ENCODE measurements at places on chromosomes 13 and 19. TPM values are rescaled to one million over a fixed set of nuclear protein-coding genes. Genes with fewer than 3 reads are reported as not detected.

GRCh38 chr19:49071860-49072547 lies 495 bp downstream of the KCNA7 start:
- DNase-seq = no peak
- no peak overlapping the region for H3K27ac ChIP-seq
- H3K4me3 ChIP-seq = no peak overlapping the region

- no peak for DNase-seq
- H3K4me1 ChIP-seq = peaks cover 9% of the 10 kb centered on the region
- H3K27ac ChIP-seq = no peak overlapping the region
- no peak overlapping the region for H3K4me3 ChIP-seq
- no peaks in the 10 kb centered on the region for H3K27me3 ChIP-seq
These were observed 38.0 kb downstream of the STK24 start for GRCh38 chr13:98538876-98539275.

DNA sequence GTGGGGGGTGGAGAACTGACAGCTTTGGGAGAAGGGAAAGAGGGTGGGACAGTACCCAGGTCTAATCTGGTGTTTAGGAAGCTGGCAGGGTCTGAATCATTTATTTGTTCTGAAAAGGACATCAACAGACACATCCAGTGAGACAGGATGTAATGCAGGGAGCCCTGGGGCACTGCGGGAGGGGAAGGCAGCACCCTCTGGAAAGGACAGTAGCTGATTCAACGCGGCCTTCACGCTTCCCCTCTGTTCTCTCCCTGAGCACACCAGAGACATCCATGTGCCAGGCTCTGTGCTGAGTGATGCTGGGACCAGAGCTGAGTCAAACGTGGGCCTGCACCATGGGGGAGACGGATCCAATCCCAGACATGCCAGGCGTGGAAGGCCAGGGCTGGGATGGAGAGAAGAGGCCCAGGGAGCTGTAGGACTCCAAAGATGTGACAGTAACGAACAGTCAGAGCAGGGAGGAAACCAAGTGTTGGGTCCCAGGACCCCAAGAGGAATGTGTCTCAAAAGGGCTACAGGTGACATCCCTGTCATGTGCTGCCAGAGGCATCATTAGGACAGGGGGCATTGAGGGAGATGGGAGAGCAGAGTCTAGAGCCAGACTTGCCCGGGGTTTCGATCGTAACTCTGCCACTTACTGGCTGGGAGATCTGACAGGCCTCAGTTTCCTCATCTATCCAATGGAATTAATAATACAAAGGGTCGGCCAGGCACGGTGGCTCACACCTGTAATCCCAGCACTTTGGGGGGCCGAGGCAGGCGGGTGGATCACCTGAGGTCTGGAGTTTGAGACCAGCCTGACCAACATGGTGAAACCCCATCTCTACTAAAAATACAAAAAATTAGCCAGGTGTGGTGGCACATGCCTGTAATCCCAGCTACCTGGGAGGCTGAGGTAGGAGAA lies 1.7 kb downstream of the ETFB start:
- no peak overlapping the region for H3K27ac ChIP-seq
- H3K36me3 ChIP-seq = no peaks in the 10 kb centered on the region
- no peaks in the 10 kb centered on the region for H3K27me3 ChIP-seq
- H3K4me1 ChIP-seq = peaks cover 22% of the 10 kb centered on the region
- DNase-seq = no peak

The FFAR3 gene
- total RNA-seq = not detected

The ZNF415 gene
- total RNA-seq = 7.1 TPM

DNA sequence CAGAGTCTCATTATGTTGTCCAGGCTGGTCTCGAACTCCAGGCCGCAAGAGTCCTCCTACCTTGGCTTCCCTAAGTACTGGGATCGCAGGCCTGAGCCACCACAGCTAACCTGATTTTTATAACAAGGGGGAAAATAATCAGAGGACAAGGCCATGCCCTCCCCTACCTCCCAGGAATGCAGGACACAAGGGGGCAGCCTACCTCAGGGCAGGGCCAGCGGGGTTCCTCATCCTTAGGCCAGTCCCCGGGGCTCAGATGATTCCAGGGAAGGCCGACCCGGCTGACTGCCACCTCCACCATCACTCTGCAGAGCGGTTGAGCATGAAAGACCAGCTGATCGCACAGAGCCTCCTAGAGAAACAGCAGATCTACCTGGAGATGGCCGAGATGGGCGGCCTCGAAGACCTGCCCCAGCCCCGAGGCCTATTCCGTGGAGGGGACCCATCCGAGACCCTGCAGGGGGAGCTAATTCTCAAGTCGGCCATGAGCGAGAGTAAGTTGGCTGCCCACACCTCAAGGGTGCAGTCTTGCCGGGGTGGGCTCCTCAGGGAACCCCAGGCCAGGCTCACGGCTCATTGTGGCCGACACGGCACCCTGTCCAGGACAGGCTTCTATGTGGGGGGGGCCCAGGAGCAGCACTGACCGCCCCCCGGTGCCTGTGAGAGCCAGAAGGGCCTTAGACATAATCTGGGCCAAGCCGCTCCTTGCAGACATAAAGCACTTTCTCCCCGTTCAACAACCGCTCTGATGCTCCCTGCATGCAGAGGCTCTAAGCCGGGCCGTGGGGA lies 26.8 kb downstream of the PEX11G start:
- peaks cover 43% of the 10 kb centered on the region for H3K36me3 ChIP-seq
- H3K27ac ChIP-seq = no peak overlapping the region
- DNase-seq = no peak
- no peak overlapping the region for H3K4me3 ChIP-seq
- no peaks in the 10 kb centered on the region for H3K4me1 ChIP-seq

DNA sequence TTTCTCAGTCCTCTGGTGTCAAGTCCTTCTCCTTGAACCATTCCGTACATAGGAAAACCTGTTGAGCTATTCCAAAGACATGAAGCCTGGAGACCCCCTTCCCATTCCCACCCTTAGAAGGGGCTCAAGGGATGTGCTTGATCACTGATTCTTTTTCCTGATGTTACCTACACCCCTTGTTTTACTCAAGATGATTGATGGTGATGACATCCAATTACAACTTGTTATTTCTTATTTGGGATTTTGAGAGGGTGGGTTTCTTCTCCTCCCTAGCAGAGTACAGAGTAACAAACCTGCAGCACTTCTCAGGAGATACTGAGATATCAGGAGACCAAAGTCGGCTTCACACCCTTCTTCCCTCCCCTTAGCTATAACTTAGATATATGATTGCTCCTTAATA lies 6.7 kb upstream of the RPS19 start:
- H3K4me1 ChIP-seq = no peaks in the 10 kb centered on the region
- no peak for DNase-seq
- no peaks in the 10 kb centered on the region for H3K27me3 ChIP-seq
- H3K4me3 ChIP-seq = no peak overlapping the region
- no peaks in the 10 kb centered on the region for H3K36me3 ChIP-seq

DNA sequence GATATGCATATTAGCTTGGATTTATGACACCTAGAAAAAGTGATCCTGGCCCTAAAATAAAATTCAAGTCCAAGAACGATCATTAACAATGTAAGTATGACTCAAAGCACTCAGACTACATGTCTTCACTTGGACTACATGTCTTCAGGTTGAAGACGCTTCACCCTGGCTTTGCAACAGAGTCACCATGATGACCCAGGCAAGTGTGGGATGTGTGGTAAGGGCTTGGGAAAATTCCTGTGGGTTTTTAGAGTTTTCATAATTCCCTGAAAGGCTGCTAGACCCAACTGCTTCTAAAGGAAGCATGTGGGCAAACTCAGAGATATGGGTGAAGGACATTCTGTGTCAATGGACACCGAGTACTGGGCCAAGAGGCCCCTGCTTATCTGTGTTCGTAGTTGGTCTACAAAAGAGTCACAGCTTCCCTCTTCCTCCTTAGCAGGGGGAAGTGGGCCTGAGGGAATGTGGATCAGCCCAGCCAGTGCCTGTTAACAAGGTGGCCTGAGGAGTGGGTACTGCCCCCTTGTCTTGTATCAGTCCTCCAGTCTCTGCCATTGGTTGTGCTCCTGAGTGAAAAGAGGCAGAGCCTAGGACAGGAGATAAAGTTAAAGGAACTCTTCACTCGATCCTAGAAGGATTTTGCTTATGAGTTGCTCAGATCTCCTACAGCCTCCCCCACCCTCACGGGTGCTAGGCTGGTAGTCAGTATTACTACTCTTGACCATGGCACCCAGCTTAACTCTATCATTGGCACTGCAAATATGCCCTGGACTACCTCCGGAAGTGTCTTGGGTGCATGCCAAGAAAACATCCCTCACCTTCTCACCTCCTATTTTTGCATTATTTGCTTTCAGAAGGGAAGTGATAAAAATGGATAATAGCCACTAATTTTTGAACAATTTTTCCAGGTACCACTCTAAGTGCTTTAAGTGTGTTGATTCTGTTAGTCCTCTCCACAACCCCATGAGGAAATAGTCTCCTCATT lies 406.3 kb downstream of the COG6 start:
- no peak overlapping the region for H3K27ac ChIP-seq
- no peak for DNase-seq
- H3K27me3 ChIP-seq = no peaks in the 10 kb centered on the region
- no peak overlapping the region for H3K4me3 ChIP-seq
- H3K36me3 ChIP-seq = no peaks in the 10 kb centered on the region

The TUBA3C gene
- total RNA-seq = not detected

The URAD gene
- total RNA-seq = not detected

DNA sequence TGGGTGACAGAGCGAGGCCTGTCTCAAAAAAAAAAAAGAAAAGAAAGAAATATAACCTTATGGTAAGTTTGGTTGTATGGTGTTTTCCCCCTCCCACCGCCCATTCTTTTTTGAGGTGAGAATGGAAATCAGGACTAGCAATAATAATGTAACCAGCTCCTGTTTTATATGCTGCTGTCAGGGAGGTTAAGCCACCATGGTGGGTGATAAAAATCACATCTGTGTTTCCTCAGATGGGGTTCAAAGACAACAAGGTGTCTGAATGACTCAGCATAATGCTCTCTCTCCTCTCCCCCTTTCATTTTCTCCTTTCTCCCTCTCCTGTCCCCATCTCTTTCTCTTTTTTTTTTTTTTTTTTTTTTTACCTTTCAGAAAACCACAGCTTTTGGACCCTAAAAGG lies 28.3 kb upstream of the GARRE1 start:
- DNase-seq = no peak
- no peak overlapping the region for H3K27ac ChIP-seq

DNA sequence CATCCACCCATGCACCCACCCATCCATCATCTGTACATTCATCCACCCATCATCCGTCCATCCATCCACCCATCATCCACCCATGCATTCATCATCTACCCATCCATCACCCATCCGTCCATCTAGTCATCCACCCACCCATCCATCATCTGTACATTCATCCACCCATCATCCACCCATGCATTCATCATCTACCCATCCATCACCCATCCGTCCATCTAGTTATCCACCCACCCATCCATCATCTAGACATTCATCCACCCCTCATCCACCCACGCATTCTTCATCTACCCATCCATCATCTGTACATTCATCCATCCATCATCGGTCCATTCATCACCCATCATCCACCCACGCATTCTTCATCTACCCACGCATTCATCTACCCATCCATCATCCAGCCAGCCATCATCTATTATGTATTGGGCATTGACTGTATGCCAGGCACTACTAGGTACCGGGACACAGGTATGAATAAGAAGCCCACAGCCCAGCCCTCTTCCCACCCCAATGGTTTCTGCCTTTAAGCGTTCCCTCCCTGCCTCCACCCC lies 16.7 kb upstream of the GALP start:
- H3K27me3 ChIP-seq = no peaks in the 10 kb centered on the region
- H3K36me3 ChIP-seq = peaks cover 23% of the 10 kb centered on the region
- H3K27ac ChIP-seq = no peak overlapping the region
- H3K4me3 ChIP-seq = no peak overlapping the region
- no peaks in the 10 kb centered on the region for H3K4me1 ChIP-seq

- H3K27me3 ChIP-seq = no peaks in the 10 kb centered on the region
- peaks cover 3% of the 10 kb centered on the region for H3K4me1 ChIP-seq
- no peak within 1 kb of the TSS for H3K27ac ChIP-seq
- H3K4me3 ChIP-seq = peak within 1 kb of the TSS; percentile 73
These were observed at the start of gene HS6ST3 for GRCh38 chr13:96089749-96090239. TSS of gene HS6ST3 (plus strand) at chr13:96090107.

The C13orf42 gene
- not detected for total RNA-seq

DNA sequence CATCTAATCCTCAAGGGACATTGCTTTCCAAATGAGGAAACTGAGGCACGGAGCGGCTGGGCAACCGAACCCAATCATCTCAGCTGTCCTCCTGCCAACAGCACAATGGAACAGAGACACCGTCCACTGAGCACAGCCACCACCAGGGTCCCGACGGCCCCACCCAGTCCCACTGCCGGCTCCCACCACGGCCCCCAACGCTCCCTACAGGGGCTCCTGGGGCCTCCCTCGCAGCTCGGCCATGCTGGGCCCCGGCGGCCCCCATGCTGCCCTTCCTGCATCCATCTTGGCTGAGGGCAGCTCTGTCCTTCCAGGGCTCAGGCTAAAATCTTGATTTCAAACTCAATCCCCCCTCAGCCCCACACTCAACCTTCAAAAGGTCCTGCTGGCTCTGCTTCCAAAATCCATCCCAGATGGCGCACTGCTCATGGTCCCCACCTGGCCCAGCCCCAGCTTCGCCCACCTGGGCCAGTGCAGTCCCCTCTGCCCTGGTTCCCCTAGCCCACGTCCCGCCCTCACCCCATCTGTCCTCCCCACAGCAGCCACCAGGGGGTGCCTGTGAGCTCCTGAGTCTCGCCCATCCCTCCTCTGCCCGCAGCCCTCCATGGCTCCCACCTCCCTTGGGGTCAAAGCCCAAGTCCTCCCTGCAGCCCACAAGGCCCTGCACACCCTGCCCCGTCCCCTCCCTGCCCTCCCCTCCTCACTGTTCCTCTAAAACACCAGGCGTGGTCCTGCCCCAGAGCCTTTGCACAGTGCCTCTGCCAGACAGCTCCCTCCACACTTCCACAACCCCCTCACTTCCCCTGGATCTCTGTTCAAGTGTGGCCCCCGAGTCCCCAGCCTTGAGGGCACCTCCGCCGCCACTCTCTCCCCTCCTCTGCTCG lies 7.9 kb downstream of the PIP5K1C start:
- no peaks in the 10 kb centered on the region for H3K27me3 ChIP-seq
- DNase-seq = no peak
- peaks cover 14% of the 10 kb centered on the region for H3K4me1 ChIP-seq
- no peaks in the 10 kb centered on the region for H3K36me3 ChIP-seq
- H3K4me3 ChIP-seq = peak overlapping the region; percentile 54
- peak overlapping the region; percentile 84 for H3K27ac ChIP-seq

GRCh38 chr19:46529622-46530451 lies 34.2 kb upstream of the PNMA8B start:
- no peaks in the 10 kb centered on the region for H3K36me3 ChIP-seq
- no peak overlapping the region for H3K27ac ChIP-seq
- DNase-seq = no peak
- H3K4me3 ChIP-seq = no peak overlapping the region
- H3K27me3 ChIP-seq = no peaks in the 10 kb centered on the region

Data from thoracic aorta (tissue), 2 donors.